ENCODE measurements at places on chromosomes 13 and 19.

GRCh38 chr13:33582121-33582520 lies 235.8 kb upstream of the RFC3 start:
- no peak for DNase-seq

DNA sequence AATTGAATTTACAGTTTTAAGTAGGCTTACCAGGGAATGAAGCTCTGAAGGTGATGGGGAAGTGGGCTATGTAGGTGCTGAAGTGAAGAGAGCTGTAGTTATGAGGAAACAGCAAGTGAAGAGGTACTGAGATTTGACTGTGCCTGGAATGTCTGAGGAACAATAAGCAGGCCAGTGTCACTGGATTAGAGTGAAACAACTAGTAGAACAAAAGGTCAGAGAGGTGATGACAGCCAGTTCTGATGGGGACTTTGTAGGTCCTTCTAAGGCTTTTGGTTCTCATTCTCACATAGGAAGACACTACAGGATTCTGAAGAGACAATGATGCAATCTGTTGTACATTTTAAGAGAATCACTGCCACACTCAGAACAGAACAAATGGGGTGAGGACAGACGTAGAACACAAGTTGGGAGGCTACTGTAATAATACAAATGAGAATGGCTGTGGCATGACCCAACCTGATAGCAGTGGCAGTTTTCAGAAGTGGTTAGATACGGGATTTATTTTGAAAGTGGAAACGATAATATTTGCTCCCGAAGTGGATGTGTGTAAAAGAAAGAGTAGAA lies 130.8 kb downstream of the MYCBP2 start:
- DNase-seq = no peak

DNA sequence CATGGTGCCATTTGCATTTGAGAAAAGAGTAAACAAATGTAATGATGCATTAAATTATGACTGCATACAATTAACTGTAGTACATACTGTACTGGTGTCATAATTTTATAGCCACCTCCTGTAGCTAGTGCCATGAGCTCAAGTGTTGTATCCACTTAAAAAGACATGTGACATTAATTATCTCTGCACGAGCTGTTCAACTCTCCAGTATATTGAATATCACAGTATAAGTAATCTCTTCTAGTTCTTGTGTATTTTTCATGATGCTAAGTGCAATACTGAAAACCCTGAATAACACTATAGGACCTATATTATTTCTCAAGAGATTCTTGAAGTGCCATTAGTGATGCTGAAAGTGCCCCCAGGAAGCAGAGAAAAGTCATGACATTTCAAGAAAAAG lies 387.3 kb downstream of the PCDH17 start:
- DNase-seq = peak; percentile 52

- DNase-seq = peak; percentile 82
Observed at GRCh38 chr19:45882652-45883585, 3.0 kb downstream of the IRF2BP1 start.

GRCh38 chr13:29740961-29741360 lies 109.5 kb downstream of the UBL3 start:
- DNase-seq = no peak

- DNase-seq = no peak
Observed at GRCh38 chr13:101309014-101309619, 107.2 kb downstream of the NALCN start.

Measured in NCI-H2171 (cell line).